T-helper 1 cell (primary cell): ENCODE measurements at places on chromosomes 3 and 15.

DNA sequence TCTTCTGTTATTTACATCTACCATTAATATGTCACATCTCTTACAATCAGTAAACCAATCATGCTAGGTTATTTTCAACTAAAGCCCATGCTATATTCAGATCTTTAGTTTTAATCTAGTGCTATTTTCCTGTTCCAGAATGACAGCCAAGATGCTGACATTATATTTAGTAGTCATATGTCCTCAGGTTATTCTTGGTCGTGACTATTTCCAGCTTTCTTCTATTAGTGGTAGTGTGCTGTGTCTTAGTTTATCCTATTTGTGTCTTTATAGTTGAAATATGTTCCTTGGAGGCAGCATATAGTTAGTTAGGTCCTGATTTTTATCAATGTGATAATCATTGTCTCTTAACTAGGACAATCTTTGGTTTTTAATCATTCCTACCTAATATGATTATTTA lies 566.5 kb downstream of the CADM2 start:
- DNase-seq: no peak

DNA sequence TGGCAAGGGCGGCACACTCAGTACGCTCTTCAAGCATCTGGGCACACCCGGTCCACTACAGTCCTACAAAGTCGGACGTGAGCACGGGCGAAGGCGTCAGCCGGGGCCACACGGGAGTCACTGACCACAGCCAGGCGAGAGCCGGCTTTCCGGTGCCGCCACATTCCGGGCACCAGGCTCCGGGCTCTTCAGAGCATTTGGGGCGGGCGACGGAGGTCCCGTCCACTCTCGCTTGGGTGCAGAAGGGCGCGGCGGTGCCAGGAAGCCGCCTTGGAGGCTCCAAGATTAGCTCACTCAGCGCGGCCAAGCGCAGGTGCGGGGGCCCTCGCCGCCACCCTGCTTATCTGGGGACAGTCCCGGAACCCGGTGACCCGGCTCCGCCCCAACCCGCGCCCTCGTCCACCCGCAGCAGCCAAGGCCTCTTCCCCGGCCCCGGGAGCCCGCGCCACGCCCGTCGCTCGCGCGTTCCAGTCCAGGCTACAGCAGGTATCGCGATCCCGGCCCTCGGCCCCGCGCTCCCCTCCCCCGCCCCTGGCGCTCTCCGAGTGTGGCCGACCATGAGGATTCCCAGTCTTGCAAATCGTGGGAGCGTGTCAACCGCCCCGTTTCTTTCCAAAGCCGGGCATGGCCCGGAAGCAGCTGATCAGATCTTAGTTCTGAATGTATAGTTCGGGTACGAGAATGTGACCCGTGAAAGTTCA lies at the start of gene ADPRH:
Gene ADPRH, plus strand, starts transcription at position 127 of the 701 bp plus-strand sequence. CDS start 2,678 bp downstream, outside the sequence.
- DNase-seq: no peak

GRCh38 chr3:107208100-107208499 lies 169.1 kb upstream of the CCDC54 start:
- no peak for DNase-seq

GRCh38 chr3:58210761-58211460 lies at the start of gene DNASE1L3:
TSS of gene DNASE1L3 (minus strand) at chr3:58210972. CDS start at chr3:58210906, 66 bp downstream.
- DNase-seq: no peak

DNA sequence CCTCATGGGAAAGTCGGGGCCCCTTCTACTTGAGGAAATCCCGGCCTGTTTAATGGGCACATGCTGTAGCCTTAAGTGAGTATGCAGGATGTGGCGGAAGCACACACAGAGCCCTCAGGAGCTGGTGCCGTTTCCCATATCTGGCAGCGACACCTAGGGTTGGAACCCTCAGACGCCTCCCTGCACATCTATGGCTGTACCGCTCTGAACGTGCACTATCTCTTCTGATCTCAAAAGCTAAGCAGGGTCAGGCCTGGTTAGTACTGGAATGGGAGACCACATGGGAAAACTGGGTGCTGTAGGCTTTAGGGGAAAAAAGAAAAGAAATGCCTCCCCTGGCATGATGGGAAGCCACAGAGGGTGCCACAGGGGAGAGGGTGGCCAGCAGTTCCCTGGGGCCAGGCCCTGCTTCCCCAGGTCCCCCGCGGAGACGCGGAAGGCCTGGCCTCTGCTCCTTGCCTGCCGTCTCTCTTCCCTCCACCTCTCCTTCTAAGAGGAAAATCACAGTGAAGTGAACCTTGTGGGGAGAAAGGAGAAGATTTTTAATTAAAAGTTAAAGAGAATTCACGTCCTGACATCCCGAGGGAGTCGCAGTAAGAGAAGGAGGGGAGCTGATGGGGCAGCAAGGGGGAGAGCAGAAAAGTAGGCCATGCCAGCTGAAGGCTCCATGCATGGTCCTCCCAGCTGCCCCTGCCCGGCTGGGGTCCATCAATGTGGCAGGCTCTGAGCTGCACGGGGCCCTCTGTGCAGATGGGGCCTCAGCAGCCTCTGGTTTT lies 60.5 kb upstream of the TMEM115 start:
- no peak for DNase-seq

- DNase-seq: no peak
These were observed 299.2 kb downstream of the ADAMTS17 start for GRCh38 chr15:100042558-100042957.

DNA sequence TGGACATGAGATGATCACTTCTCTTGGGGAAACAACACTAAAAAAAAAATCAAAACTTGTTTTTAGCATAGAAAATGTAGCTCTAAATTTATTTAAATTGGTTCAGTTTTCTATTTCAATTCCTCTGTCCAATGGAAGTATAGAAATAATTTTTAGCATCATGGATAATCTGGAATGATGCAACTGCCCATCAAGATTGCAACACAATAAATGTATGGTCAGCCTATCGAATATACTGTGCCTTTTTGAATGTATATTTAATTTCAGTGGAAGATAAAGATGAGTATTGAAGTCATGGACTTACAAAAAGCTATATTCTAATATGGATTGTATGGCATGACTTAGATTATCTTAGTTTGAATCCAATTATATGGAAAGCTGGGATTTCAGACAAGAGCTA lies 906.7 kb downstream of the IGSF11 start:
- DNase-seq: no peak

DNA sequence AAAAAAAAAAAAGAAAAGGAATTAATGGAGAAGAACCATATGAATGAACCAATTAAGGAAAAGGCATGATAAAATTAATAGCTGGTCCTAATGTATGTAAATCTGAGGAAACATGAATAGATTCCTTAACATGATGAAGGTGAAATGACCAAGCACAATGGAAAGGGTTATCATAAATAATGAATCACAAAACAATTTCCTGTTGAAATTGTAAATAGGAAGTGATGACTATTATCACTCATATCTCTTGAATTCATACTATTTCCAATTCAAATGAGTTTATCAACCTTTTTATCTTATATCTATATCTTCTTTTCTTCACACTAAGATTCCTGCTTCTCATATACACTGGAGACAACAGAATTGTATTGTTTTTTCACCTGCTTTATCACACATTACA lies 32.0 kb downstream of the AADACL2 start:
- no peak for DNase-seq

DNA sequence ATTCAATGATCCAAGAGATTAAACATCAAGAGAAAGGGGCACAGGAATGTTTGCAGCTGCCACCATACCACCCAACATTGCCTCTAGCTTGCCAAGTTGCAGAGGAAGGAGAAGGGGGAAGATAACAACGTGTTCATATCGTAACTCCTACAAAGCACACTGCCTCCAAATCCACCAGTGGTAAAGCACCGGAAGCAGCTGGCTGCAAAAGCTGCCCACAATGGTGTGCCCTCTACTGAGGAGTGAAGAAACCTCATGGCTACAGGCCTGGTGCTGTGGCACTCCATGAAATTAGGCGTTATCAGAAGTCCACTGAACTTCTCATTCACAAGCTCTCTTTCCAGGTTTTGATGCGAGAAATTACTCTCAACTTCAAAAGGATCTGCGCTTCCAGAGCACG lies 263.9 kb upstream of the STT3B start:
- DNase-seq: no peak

DNA sequence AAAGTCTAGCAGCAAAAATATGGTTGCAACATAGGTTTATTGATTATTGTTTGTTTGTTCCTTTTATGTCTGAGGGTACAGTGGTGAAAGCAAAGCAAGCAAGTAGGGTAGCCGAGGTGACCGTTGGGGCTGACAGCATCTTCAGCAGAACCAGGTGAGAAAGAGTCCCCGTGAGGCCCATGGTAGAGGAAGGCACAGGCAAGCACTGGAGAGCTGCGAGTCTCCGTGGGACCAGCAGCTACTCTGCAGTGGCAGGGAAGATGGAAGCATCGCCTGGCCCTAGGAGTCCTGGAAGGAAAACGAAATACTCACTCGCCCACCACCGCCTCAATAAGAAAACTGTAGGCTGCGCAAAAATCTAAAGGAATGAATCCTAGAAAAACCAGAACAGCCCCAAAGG lies 25.3 kb upstream of the GABRA5 start:
- DNase-seq: no peak

- DNase-seq: no peak
These were observed 854.6 kb downstream of the NTRK3 start for GRCh38 chr15:87401973-87402372.

- DNase-seq: no peak
These were observed 6.2 kb upstream of the IGSF10 start for GRCh38 chr3:151467069-151467468.

- no peak for DNase-seq
These were observed 12.7 kb upstream of the SCN10A start for GRCh38 chr3:38828681-38829080.

DNA sequence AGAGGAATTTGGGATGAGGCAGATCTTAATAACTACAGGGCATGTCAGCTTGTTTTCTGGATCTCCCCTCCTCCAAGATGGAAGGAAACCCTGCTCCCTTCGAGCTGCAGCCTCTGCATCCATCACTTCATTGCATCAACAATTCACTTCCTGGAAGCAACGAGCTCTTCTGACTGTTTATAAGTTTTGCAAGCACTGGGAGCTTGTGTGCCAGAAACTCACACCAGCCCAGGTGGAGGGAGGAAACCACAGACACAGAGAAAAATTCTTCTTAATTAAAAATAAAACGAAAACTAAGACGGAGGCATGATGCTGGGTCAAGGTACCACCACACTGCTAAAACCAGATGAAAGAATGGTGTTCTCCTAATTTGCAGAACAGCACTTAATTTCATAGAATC lies 10.6 kb downstream of the LRIG1 start:
- DNase-seq: peak; percentile 79

DNA sequence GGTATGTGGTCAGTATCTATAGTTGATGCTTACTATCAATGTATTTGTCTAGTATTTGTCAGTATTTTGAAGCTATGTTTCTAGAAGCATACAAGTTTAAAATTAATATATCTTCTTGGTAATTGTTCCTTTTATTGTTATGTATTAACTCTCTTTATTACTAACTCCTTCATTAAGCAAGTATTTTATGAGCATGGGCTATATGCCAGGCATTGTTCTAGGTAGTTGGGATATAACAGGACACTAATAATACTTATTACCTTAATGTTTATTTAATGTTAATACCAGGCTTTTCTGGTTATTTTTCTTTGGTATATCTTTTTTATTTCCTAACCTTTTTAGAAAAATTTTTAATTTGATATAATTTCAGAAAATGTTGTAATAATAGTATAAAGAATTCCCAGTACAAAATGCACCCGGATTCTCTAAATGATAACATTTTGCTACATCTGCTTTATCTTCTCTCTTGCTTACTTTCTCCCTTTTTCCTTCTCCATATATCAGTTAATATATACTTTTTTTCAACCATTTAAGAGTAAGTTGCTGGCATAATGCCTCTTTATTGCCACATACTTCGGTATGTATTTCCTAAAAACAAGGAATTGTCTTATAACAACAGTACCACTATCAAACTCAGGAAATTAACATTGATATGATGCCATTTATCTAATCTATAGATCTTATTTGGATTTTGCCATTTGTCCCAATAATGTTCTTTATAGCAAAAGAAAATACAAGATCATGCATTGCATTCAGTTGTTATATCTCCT lies 30.9 kb downstream of the LRRC49 start:
- DNase-seq: no peak

GRCh38 chr3:185880600-185880999 lies 55.8 kb upstream of the IGF2BP2 start:
- DNase-seq: no peak
